Activated CD8-positive, alpha-beta memory T cell treated with anti-CD3 and anti-CD28 coated beads, Interleukin-2, amount 10 ng/mL, durations not matched to agents 7 days and 5 days (primary cell): ENCODE measurements at places on chromosomes 12 and 14. TPM values are rescaled to one million over a fixed set of nuclear protein-coding genes. Genes with fewer than 3 reads are reported as not detected.

SMIM41 gene
- total RNA-seq = not detected

ZBTB42 gene
- total RNA-seq = 5.5 TPM

KLRD1 gene
- total RNA-seq = 60.0 TPM

GRCh38 chr12:118015944-118016343 is 559 bp upstream of the RFC5 start:
- no peak for DNase-seq

GRCh38 chr12:63149909-63150712 is 890 bp downstream of the AVPR1A start:
- DNase-seq = no peak

GRCh38 chr14:83470959-83471695 is 1937.5 kb upstream of the SEL1L start:
- DNase-seq = no peak

- no peak for DNase-seq
Measured at GRCh38 chr14:55398679-55399078, 13.0 kb downstream of the ATG14 start.
